NCI-H1694 treated with DMSO at 0.1 percent for 48 hours (cell line): ENCODE measurements at places on chromosomes 1 and 21.

- DNase-seq: no peak
These were observed 714.9 kb downstream of the MATN1 start for GRCh38 chr1:30008372-30008997.

DNA sequence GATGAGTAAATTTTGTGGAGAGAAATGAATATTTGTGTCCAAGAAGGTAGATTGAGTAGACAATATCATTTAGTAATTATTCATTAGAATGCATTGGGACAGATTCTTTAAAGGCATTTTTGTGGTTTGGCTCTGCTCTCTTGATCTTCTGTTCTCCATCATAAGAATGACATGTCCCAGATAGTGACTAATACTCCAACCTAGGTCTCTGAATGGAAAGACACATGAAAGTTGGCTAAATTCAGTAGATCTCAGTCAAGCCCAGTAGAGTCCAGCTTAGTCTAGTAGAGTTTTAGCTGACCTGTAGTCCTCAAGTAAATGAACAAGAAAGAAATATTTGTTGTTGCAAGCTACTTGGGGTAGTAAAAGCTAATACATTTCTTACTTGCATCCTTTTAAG, 61.8 kb upstream of the DNAH14 start:
- no peak for DNase-seq

- DNase-seq: no peak
These were observed 6.4 kb upstream of the PLXNA2 start for GRCh38 chr1:208250613-208251012.

- DNase-seq: no peak
These were observed 15.8 kb downstream of the SYNJ1 start for GRCh38 chr21:32712043-32712442.

GRCh38 chr1:67815303-67816094, 17.8 kb downstream of the GNG12 start:
- no peak for DNase-seq

- no peak for DNase-seq
These were observed 29.4 kb upstream of the CSF3R start for GRCh38 chr1:36511804-36512798.

DNA sequence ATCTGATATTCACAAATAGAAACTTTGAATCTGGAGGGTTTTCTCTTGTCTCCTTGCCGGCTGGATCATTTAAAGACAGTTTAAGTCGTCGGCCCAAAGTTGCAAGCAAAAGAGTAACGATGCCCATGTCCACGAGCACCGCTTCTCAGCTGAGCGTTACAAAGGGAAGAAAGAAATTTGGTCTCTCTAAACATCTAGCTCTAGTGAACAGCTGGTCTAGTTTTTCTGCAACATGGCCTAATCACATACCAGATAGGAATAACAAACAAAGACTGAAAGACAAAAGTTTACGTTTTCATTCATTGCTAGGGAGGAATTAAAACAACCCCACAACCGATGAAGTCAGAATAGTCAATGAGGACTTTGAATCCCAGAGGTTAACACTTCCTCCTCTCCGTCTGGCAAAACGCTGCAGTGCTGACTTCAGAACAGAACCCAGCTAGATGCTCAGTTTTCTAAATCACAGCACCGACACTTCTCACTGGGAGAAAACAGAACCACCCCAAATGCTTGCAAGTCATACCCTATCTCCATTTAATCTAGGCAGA, 69.4 kb downstream of the NTPCR start:
- no peak for DNase-seq

GRCh38 chr1:164796916-164797315, 237.9 kb downstream of the PBX1 start:
- no peak for DNase-seq

DNA sequence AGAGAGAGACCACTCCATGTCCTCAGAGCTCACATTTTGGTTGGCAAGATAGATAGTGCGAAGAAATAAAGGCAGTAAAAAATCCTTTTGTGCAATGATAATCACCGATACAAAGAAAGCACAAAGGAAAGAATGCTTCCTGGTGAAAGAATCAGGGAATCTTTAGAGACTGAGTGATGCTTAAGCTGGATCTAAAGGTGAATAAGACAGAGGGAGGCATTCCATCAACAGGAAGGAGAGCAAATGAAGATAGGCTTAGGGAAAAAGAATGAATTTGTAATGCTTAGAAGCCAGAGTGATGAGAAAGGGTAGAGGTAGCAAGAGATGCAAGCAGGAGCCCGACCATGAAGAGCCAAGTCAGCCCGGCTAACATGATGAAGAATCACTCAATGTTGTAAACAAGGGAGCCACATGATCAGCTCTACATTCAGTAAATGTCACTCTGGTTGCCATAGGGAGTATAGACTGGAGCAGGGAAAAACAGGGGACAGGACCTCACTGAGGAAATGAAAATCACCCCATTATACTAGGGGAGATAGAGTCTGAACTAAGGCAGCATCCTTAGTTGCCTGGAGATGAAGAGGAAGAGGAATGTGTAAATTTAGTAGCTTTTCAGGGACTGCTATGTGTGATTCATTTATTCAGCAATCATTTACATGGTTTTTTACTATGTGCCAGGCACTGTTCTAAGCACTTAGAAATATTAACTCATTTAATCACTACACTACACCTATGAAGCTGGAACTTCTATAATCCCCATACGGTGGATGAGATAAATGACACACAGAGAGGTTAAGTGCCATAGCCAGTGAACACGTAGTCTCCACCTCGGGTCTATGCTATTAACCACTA, 402.6 kb upstream of the NFIA start:
- no peak for DNase-seq

GRCh38 chr1:241684108-241684507, 32.0 kb downstream of the WDR64 start:
- no peak for DNase-seq

GRCh38 chr21:41831866-41832595, 47.1 kb downstream of the PRDM15 start:
- no peak for DNase-seq

GRCh38 chr1:146032631-146033219, 11.2 kb upstream of the HJV start:
- peak; percentile 44 for DNase-seq
